ENCODE measurements at places on chromosomes 5 and 9.

DNA sequence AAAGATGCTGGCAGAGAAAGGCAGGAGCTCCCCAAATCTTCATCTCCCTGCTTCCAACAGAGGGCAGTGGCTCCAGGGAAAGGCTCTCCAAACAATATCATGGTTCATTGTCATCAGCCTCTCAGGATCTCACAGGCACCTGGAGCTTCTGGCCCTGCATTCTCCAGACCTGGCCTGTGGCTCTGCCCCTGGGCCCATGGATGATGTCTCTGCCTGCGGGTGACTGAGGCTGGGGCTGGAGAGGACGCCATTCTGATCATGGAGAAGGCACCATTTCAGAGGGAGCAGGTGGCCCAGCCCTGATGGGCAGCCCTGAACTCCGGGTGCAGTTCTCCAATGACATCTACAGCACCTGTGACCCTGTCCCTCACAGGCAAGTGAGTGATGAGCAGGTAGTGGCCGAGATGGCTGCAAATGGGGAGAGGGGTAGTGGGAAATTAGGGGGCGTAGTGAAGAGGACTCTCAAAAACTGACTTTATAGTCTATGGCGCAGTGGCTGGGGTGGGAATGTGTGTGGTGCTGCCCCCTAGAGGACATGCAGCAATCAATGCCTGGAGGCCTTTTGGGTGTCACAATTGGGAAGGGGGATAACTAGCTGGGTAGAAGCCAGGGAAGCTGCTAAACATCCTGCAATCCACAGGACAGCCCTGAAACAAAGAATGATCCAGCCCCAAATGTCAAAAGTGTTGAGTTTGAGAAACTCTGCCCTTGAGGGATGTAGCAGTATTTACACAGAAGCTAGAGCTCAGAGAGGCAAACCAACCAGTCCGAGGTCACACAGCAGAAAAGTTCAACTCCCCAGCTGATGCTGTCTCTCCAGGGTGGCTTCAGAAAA is 3.2 kb downstream of the SH3PXD2B start:
- DNase-seq: no peak

GRCh38 chr5:174596429-174596828 is 128.0 kb upstream of the MSX2 start:
- no peak for DNase-seq

- peak; percentile 58 for DNase-seq
Measured at GRCh38 chr5:58185801-58186200, 274.1 kb downstream of the PLK2 start.

DNA sequence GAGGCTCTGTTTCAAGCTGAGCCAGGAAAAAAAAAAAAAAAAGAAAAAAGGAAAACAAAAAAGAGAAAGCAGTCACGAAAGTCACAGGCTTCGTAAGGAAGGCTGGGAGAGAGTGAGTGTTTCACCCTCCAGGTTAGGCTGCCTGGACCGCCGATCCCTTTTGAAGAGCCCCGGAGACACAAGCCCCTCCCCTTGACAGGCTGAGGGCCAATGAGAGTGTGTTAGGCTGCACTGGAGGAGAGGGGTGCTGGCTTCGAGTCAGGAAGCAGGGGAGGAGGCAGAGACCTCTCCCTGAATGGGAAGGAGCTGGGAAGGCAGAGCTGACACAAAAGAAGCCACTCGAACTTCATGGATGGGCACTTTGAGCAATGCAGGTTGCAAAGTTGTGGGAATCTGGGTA is at the start of gene NMUR2:
TSS of gene NMUR2 (minus strand) at position 135 of the 400 bp plus-strand sequence. CDS start 166 bp downstream, outside the sequence.
- no peak for DNase-seq

DNA sequence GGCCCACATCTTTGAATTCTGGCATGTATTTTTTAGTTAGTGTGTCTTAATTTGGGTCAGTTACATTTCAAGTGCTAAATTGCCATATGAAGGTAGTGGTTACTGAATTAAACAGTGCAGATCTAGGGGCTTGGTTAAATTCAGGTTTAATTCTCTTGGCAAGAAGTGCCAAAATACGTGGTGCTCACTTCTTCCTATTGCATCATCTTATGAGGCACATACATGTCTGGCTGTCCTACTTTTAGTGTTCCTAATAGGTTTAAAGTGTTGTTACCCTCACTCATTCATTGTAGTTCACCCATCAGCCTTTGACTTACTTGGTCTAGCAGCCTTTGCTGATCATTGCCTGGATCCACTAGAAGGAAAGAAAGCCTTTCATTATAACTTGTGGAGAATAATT is 59.5 kb downstream of the RPS6 start:
- no peak for DNase-seq

Data from foreskin keratinocyte (primary cell).